ENCODE measurements at places on chromosomes 3 and 15. TPM values are rescaled to one million over a fixed set of nuclear protein-coding genes. Genes with fewer than 3 reads are reported as not detected.

The THSD4 gene
- 7.1 TPM for total RNA-seq

GRCh38 chr3:43735618-43736017 is 44.9 kb downstream of the ABHD5 start:
- H3K27ac ChIP-seq, result no peak overlapping the region
- no peak overlapping the region for H3K4me3 ChIP-seq
- H3K27me3 ChIP-seq, result no peaks in the 10 kb centered on the region
- H3K36me3 ChIP-seq, result no peaks in the 10 kb centered on the region
- no peaks in the 10 kb centered on the region for H3K4me1 ChIP-seq

The RBP2 gene
- not detected for total RNA-seq

DNA sequence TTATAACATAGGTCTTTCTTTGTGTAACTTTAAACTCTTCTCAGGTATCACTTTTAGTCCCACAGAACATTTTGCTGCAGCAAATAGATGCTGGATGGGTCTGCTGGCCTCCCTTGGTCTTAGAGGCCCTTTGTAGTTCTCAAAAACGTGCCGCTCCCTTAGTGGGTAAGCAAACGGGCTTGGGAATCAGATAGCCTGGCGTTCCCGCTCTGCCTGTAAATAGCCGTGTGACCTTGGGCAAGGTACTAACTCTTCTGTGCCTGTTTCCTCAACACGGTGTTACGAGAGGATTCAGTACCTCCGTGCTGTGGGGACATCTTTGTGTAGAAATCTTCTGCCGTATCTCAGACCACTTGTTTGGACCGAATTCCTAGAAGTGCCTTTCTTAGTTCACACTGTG is 64.4 kb downstream of the DNAJB8 start:
- DNase-seq, result no peak
- H3K27me3 ChIP-seq, result no peaks in the 10 kb centered on the region
- H3K4me3 ChIP-seq, result no peak overlapping the region
- H3K27ac ChIP-seq, result no peak overlapping the region

The ADAMTS7 gene
- 13.0 TPM for total RNA-seq

The ACTRT3 gene
- total RNA-seq, result 7.4 TPM

- no peaks in the 10 kb centered on the region for H3K4me1 ChIP-seq
- no peak for DNase-seq
- H3K27ac ChIP-seq, result no peak overlapping the region
Observed at GRCh38 chr15:72840114-72840513, 56.6 kb upstream of the ADPGK start.
